ENCODE measurements at places on chromosomes 12 and 14.

GRCh38 chr14:101501858-101502615 lies 59.3 kb upstream of the DIO3 start:
- no peak for DNase-seq

- DNase-seq = no peak
Observed at GRCh38 chr12:48779869-48780268, 9.0 kb downstream of the ADCY6 start.

GRCh38 chr14:99432485-99432884 lies 48.2 kb downstream of the SETD3 start:
- DNase-seq = no peak

DNA sequence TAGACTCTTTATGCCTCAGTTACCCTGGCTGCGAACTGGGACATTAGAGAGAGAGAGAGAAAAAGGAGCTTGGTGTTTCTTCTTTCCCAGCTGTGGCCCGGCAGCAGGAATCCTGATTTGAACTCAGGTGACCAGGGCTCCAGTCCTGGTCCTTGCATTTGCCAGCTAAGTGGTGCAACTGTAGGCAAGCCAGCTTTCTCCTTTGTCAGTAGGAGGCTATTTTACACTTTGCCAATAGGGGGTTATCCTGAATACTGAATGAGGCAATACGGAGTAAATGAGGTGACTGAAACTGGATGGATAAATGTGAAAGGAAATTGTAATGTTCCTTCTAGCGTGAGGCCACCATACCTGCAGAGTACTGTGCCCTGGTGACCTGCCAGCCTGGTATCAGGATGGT lies 27.8 kb downstream of the KCNA5 start:
- no peak for DNase-seq

DNA sequence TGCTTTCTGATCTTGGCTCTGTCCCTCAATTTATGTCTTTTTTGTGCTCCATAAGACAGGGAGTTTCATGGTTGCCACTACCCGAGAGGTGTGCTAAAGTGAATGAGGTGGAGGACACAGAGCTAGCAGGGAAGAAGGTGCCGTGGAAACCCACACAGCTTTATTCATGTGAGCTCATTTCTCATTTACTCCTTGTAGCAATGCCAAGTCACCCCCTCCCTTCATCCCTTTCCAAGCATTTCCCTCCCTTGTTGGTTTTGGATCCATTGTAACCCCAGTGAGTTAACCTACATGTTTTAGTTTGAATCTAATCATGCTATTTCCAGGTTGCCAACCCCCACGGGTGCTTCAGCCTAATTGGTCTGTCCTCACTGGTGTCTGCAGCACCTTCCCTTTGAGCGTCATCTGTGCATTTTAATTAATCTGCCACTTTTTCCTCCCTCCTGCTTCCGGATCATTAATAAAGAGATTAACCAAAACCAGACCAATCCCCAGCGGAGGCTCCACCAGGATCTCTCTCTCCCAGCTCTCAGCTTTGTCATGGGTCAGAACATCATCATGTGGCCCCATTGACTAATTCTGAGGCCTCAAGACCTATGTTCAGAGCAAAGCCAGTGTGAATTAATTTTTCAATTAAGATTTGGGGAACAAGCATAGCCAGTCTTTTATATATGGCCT lies 56.2 kb downstream of the NTF3 start:
- no peak for DNase-seq

GRCh38 chr12:123305136-123305535 lies 33.5 kb upstream of the CDK2AP1 start:
- DNase-seq = no peak

GRCh38 chr12:88144546-88145468 lies 2.7 kb downstream of the TMTC3 start:
- DNase-seq = no peak

GRCh38 chr14:101467181-101467926 lies 93.9 kb upstream of the DIO3 start:
- no peak for DNase-seq

DNA sequence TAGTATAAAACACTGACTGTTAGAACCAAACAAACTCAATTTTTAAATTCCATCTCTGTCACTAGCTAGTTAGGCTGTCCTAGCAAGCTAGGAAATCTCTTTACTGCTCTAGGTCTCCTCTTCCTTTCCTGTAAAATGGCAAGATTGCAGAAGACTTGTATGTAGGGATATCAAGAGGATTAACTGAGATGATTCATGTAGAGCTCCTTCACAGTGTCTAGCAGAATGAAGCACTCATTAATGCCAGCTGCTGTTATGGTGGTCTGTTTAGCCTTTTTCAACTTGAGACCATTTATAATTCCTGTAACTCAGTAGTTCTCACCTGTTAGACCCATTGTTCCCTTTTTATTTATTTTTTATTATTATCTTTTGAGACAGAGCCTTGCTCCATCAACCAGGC lies 67.8 kb upstream of the KCNH3 start:
- no peak for DNase-seq

- DNase-seq = no peak
Observed at GRCh38 chr12:46893434-46893833, 67.6 kb upstream of the SLC38A4 start.

GRCh38 chr14:31027847-31028246 lies 1.7 kb upstream of the STRN3 start:
- no peak for DNase-seq

- DNase-seq = no peak
Observed at GRCh38 chr14:93049867-93050331, 65.8 kb downstream of the ITPK1 start.

GRCh38 chr14:81311778-81312177 lies 88.3 kb downstream of the STON2 start:
- no peak for DNase-seq

GRCh38 chr12:7374423-7375144 lies 69.4 kb downstream of the CD163L1 start:
- no peak for DNase-seq

- no peak for DNase-seq
Observed at GRCh38 chr12:121812921-121813896, 9.4 kb downstream of the SETD1B start.

DNA sequence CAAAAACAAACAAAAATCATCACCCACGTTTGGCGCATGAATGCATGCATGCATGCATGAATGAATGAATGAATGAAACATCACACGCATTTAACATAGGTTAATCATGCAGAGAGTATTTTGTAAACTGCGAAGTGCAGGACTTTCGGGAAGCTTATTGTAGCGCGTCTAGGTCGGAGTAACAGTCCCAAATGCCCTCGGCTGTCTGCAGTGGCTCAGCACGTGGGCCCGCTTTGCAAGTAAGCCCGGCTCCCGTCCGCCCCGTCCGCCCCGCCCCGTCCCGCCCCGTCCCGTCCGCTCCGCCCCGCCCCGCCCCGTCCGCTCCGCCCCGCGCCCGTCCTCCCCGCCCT lies 263 bp upstream of the IFT81 start:
- no peak for DNase-seq

- no peak for DNase-seq
Observed at GRCh38 chr12:96263449-96263902, 69.3 kb downstream of the ELK3 start.

- no peak for DNase-seq
Observed at GRCh38 chr14:92264195-92264594, 58.8 kb upstream of the SLC24A4 start.

DNA sequence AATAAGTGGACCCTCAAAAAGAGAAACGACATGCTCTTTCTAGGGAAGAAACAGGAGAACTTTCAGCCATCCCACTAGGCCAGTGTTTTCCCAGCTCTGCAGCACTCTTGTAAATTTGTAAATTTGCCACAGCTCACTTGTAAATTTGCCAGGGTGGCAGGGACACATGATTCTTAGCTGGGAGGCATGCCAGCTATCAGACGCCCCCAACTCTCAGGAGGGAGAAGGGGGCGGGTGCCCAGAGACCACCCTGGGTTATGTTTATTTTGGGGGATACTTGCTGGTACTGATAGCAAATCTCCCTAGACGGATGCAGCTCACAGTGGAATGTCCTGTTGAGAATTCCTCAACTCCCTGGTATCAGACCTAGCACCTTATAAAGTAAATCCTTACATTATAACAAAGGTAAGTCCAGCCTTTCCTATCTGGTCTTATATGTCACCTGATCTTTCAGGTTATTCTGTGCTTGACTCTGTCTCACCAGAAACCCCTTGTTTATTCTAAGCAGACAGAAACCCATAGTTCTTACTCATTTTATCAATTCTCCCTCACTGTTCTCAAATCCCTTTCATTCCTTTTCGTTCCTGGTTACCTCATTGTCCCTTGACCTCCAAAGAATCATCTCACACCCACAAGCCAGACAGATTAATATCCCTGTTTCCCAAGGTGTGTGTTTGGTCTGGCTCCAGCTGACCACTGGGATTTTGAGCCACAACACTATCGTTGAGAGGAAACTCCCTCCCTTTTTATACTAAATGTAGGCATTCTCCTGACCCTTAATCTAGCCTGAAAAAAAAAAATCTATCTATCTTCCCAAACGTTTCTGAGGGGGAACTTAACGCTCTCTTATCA lies 69.3 kb upstream of the HMGA2 start:
- no peak for DNase-seq

GRCh38 chr14:103185051-103186029 lies 62.1 kb downstream of the TNFAIP2 start:
- no peak for DNase-seq

GRCh38 chr14:21498540-21499526 lies 12.3 kb downstream of the METTL3 start:
- DNase-seq = no peak

DNA sequence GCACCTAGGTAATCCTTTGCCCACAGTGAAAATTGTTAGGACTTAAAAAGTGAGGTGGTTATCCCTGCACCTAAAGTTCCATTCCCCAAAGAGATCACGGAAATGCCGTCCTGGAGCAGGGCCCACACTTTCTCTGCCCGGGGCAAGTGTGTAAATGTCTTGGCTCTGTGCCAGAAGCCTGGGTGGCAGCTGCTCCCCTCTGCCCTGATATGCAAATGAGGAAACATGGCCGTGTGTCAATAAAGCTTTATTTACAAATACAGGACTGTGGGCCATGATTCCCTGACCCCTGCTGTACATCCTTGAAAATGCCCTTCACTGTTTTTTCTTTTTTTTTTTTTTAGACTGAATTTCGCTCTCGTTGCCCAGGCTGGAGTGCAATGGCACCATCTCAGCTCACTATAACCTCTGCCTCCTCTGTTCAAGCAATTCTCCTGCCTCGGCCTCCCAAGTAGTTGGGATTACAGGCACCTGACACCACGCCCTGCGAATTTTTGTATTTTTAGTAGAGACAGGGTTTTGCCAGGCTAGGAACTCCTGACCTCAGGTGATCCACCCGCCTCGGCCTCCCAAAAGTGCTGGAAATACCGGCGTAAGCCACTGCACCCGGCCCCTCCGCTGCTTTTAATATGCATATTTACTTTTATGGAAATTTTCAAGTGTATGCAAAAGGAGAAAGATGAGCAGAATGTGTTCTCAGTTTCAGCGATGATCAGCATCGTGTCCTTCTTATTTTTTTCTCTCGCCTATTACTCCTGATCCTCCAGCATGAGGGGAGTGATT lies 75.5 kb downstream of the GALNT9 start:
- no peak for DNase-seq

GRCh38 chr14:21852061-21852664 lies 178.5 kb upstream of the OR4E1 start:
- no peak for DNase-seq

DNA sequence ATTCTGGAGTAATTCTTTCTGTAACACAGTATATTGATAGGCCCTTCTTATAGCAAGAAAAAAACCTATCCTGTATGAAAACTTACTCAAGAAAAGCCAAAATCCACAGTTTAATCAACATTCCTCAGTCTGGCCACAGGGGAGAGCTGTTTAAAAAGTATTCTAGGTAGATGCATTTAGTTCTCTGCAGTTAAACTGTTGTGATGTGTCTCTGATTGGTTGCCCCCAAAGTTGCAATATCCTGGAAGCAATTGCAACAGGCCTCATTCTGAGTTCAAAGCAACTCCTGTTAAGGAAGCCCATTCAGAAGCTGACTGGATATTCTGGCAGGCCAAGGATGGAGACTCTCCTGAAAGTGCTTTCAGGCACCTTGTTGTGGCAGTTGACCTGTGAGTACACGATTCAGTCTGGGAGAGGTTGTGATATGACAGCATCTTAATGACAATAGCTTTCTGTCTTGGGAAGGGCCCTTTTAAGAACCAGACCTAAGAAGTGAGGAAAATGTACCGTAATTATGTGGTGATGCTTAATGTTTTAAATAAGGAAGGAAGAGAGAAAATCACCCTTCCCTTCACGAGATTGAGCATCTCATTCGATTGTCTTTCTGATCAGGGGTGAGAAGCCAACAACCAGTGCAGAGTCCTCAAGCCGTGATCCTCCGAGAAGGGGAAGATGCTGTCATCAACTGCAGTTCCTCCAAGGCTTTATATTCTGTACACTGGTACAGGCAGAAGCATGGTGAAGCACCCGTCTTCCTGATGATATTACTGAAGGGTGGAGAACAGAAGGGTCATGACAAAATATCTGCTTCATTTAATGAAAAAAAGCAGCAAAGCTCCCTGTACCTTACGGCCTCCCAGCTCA lies 420.7 kb downstream of the DAD1 start:
- DNase-seq = no peak

DNA sequence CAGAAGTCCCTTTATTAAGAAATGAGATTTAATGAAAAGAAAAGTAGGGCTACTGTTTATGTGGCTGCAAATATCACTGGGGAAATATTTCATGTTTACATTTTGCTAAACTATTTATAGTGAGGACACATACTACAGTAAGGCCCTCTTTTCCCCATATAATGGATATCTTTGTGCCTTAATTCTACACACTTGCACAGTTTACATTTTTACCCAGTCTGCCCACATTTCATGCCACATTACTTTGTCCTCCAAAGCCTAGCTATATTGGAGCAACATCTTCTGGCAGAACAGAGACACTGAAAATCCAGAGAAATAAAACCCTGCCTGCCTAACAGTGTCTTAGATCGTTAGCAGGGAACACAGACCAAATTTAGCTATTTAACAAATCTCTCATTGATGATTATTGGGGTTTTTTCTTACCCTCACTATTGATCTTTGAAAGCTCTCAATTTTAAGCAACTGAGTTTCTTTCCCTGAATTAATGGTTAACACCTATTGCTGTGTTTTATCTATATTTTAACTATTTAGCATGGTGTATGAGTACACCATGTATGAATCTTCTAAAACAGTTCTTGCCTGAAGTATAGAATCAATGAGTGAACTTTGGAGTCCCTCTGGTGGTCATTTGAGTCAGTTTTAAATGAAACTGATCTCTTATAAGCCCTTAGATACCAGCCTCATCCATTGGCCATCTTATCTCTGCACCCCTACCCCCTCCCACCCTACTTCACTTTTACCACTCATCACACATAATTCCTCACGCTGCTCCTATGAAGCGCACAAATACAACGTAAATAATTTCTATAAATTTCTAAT lies 170.2 kb downstream of the BCAT1 start:
- no peak for DNase-seq

DNA sequence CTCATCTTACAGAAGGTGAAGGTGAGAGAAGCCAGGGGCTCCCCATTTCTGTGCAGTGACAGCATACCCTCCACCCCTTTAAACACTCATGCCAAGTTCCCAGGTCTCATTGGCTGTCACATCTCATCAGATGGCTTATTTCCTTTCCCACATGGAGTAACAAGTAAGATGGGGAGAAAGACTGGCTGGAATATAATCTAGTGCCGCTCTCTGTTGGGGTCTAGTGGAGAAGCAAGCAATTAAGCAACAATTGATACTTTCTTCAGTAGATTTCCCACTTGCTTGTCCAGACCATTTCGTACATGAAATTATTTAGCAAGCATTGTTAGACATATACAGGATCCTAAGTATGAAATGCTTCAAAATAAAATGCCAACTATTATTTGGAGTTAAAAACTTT lies 92.2 kb downstream of the SLC5A8 start:
- DNase-seq = no peak

Measured in GM04503 (cell line).